Stimulated activated CD4-positive, alpha-beta T cell treated with anti-CD3 and anti-CD28 coated beads, Interleukin-4, amount 100 ng/mL, for 1 hour (primary cell): ENCODE measurements at places on chromosomes 6 and 20.

DNA sequence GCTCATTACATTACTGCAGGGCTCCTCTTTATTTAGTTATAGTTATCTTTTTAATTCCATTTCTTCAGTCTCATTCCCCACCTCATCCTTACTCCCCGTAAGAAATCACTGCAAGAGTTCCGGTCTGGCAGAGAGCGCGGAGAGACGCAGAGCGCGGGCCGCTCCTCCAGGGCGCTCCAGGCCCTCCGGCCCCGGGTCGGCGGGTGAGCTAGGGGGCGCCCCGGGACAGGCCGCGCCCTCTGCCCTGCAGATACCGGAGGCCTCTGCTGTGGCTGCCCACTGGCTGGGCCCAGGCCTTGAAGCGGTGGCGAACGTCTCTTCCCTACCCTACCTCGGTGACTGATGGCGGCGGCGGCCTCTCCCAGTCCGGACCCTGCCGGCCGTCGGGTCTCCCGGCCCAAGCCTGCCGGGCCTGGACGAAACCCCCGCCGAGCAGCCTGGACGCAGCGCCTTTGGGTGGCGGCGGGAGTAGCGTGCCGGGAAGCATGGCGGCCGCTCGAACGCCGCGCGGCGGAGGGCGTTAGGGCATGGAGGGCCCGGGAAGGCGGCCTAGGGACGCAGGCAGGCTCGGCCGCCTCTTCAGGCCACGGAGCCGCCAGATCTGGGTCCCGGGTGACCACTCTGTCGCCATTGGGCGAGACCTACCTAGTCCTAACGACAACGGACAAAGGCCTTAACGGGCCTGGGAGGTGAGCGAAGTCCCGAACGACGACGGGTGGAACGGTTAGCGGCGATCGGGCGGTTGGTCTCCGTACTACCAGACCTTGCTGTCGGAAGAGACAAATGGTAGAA is 16.4 kb upstream of the HMGN4 start:
- DNase-seq: peak; percentile 65

DNA sequence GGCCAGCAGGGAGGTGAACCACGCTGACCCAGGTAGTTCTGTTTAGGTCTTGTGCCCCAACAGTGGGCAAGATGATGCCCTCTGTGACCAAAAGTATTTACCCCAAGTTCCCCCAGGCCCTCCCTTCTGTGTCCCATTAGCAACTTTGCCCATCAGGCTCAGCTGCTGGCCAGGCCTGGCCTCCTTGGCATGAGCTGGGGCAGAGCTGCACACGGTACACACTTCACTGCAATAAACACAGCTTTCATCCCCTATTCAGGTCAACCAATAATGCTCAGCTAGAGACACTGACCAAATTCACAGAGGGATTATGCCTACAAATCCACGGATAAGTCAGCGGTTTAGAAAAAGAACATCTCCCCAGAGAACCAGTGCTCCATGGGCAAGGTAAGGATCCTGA is 103.7 kb downstream of the SLC23A2 start:
- no peak for DNase-seq

GRCh38 chr6:20875369-20875963 is 341.2 kb downstream of the CDKAL1 start:
- no peak for DNase-seq

DNA sequence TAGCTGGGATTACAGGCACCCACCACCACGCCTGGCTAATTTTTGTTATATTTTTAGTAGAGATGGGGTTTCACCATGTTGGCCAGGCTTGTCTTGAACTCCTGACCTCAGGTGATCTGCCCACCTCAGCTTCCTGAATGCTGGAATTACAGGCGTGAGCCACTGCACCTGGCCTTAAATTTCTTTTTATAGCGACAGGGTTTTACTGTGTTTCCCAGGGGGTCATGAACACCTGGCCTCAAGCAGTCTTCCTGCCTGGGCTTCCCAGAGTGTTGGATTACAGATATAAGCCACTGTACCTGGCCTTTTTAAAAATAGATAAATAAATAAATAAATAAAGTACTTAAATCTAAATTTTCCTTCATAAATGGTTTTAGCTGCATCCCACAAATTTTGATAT is 57.5 kb downstream of the LIN28B start:
- DNase-seq: no peak

DNA sequence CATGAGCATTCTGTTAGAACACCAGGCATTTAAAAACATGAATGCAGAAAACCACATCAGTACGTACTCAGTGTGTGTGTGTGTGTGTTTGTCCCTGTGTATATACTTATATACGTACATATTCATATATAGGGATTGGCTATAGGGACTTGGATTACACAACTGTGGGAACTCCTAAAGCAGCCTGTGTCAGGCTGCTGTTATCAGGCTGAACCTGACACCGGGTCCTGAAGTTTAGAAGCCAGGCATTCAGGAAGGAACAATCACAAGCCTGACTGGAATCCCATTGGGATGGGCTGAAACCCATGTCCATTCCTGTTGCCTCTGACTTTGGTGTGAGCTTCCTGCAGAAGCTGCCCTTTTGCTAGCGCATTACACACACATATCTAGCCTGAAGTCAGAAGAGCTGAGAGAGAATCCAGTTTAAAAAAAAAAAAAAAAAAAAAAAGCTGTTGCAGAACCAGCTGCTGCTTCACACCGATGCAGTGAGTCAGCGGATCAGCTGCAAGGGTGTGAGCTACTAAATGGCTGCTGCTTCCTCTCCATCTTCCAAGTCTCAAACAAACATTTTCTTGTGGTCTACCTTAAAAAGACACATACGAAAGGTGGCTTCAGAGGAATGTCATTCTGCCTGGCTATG is 348.1 kb downstream of the THBS2 start:
- DNase-seq: no peak

- DNase-seq: no peak
Measured at GRCh38 chr20:17963114-17963897, 5.3 kb downstream of the SNX5 start.

GRCh38 chr6:37589941-37590340 is 90.2 kb upstream of the CCDC167 start:
- DNase-seq: no peak

DNA sequence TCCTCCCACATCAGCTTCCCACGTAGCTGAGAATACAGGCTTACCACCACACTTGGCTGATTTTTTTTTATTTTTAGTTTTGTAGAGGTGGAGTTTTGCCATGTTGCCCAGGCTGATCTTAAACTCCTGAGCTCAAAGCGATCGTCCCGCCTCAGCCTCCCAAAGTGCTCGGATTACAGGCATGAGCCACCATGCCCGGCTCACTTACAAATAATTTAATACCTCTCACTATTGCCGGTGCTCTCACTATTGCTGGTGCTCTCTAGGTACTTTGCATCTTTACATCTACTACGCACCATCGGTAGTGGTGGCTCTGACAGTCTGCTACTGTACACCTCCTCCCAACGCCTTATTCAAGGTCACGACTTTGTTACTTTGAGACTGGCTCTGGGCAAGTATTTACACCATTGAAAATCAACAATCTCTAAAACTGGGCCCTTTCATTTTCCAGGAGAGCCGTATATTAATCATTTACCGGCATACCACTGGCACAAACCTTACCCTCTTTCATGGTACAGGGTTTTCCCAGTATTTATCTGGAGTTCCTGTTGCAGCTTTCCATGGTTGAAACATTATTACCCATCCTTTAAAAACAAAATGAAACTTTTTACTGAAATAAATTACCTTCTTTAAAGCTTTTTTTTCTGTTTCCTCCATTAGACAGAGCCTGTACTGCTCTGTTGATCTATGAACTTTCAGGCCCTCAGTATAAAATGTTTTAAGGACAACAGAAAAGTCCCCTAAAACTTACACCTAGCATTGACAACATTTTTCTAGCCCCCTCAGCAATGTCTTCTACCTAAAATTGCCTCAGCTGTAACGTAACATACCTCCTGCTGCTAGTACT is 259.6 kb upstream of the PLCB4 start:
- no peak for DNase-seq

DNA sequence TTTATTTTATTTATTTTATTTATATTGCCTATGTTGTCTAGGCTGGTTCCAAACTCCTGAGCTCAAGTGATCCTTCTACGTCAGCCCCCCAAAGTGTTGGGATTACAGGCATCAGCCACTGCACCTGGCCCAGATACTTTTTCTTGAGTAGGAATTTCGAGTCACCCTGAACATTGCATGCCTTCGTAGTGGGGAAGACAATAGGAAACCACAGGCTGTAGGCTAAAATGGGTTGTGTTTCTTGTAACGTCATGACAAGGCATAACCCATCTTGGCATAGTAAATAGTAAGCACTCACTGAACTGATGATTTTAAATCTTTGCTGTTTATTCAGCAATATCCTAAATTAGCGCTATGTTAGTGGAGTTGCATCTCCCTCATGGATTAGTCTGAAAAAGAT is 34.9 kb downstream of the PTPN1 start:
- no peak for DNase-seq

GRCh38 chr6:17869753-17870050 is 117.7 kb downstream of the KIF13A start:
- no peak for DNase-seq

GRCh38 chr6:114707081-114707620 is 364.3 kb upstream of the HS3ST5 start:
- no peak for DNase-seq

DNA sequence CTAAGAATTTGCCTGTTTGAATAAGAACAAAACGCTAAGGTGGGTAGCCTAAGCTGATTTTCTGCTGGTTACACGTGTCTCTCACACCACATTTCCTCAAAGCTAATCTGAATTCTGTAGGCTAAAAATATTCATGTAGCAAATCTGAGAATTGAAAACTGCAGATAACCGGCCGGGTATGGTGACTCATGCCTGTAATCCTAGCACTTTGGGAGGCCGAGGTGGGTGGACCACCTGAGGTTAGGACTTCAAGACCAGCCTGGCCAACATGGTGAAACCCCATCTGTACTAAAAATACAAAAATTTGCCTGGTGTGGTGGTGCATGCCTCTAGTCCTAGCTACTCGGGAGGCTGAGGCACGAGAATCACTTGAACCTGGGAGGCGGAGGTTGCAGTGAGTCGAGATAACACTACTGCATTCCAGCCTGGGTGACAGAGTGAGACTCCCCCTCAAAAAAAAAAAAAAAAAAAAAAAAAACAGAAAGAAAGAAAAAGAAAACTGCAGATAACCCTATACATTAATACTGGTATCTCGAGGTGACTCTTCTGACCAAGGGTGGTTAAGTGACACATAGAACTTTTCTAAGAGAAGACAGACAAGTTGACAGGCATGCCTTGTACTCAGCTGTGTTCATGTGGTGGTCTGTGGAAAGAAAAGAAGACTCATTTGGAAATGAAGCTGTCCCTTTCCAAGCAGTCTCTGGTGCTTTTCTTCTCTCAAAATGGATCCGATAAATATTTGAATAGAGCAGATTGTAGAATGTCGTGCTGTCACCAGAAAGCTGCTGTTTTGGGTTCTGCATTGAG is 24.7 kb upstream of the ASXL1 start:
- DNase-seq: peak; percentile 7

DNA sequence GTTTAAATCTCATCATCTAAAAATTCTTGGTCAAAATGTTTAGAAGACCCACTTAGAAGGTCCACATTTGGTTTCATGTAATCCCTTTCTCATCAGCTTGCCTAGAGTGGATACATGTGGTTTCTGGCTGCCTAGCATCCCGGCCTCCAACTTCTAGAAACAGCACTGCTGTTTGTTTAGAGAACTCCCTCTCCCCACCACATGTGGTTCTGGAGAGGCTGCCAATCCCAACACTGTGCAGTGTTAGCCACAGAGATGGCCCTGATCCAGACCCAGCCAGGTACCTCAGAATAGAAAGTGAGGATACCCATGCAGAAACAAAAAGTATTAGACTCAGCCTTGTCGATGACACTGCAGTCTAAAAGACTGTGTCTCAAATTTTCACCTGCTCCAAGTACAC is 241.8 kb downstream of the BCKDHB start:
- DNase-seq: no peak

DNA sequence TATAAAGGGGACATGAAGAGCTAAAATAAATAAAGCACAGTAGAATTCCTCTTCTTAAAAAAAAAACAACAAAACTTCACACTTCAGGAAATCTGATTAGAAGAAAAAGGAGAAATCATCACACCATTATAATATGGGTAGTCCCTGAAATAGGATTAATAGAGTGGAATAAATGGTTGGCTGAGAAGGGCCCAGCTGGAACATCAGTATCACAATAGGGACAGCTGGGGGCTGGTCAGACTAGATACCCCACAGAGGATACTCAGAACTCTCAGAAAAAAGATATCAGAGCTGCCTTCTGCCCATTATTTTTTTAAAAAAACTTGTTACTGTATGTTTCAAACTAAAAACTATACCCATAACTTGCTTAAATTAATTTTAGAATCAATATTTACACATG is 75.2 kb downstream of the DST start:
- no peak for DNase-seq

- no peak for DNase-seq
Measured at GRCh38 chr6:34202329-34203201, 34.1 kb upstream of the HMGA1 start.

DNA sequence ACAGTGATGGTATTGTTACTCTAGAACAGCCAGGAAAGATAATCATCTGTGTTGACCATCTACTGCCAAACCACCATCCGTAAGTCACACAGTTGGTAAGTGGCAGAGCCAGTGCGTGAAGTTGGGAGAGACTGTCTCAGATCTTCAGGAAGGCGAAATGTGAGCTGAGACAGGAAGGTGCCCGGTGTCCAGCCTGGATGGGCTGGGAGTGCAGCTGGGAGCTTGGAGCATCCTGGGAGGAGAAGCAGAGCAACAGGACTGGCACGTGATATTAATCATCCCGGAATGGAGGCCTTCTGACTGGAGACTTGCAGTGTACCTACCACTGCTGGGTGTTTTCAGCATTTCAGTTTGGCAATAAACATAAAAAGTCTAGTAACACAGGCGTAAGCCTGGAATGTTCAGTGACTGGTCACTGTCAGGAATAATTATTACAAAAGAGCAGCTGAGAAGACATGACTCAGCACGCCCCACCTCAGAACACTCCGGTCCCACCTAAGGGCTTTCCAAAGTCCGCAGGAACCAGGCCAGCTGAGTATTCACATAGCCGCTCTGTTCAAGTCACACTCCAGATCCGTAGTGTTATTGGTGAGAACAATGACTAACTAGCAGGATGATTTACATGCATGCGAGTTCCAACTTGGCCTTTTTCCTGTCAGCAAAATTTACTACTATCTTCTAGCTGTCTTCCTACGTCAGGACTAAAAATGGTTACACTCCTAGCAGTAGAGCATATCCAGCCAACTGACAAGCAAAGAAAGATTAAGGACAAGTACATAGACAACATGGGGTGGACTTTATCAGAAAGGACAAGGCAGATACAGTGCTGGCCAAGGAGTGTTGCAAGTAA is 45.1 kb upstream of the PNRC1 start:
- DNase-seq: no peak

DNA sequence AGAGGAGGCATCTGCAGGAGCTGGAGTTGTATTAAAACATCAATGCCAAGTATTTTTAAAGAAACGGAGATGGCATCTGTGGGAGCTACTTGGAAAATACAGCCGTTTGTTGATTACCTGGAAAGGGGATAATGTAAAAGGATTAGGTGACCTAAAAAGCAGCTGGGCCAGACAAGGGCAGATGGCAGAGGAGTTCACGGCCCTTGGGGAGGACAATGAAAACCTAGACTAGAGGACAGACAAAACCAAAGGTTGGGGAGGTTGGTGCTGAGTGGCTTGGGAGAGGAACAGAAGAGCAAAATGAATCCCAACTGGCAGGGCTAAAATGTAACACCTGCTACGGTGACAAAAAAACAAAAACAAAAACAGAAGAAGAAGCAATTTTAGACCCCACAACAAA is 260.5 kb upstream of the JARID2 start:
- DNase-seq: no peak
